GM04503 (cell line): ENCODE measurements at places on chromosomes 5 and 9.

GRCh38 chr5:118577621-118578020 lies 410.7 kb downstream of the DTWD2 start:
- DNase-seq, result no peak

DNA sequence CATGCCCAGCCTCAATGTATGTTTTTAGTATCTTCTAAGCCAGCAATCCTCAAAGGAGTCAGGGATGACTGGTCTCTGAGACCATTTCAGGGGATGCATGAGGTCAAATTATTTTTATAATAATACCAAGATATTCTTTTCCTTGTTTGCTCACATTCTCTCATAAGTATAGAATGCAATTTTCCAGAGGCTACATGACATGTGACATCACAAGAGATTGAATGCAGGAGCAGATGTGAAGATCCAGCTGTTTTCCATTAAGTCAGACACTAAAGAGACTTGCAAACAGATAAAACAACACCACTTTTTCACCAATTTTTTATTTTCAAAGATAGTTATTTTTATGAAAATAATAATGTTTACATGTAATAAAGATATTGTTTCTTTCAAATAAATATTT lies 22.0 kb upstream of the FREM1 start:
- no peak for DNase-seq

DNA sequence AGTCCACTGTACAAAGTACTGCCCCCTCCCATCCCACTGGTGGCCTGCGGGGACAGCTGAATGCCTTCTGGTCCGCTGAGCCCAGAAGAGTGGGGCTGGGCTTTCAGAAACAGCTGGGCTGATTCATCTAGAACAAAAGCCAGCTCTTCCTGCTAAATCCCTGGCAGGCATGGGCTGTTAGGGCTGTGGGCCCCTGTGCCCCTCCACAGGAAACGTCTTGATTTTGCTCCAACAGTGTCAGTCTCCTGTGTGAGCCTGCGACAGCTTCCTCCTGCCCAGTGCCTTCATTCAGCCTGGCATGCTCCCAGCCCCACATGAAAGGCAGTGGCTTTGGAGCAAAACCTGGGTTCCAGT lies 6.9 kb upstream of the GSN start:
- no peak for DNase-seq

DNA sequence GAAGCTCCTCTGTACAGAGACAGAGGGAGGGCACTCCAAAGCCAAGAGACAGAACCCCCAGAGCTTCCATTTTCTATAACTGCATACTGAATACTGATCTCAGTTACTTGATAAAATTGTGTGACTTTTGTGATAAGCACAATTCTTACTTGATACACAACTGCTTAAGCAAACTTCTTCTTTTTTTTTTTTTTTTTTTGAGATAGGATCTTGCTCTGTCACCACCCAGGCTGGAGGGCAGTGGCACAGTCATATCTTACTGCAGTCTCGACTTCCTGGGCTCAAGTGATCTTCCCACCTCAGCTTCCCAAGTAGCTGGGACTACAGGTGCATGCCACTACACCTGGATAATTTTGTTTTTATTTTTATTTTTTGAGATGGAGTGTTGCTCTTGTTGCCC lies 252.1 kb upstream of the ZNF608 start:
- no peak for DNase-seq

DNA sequence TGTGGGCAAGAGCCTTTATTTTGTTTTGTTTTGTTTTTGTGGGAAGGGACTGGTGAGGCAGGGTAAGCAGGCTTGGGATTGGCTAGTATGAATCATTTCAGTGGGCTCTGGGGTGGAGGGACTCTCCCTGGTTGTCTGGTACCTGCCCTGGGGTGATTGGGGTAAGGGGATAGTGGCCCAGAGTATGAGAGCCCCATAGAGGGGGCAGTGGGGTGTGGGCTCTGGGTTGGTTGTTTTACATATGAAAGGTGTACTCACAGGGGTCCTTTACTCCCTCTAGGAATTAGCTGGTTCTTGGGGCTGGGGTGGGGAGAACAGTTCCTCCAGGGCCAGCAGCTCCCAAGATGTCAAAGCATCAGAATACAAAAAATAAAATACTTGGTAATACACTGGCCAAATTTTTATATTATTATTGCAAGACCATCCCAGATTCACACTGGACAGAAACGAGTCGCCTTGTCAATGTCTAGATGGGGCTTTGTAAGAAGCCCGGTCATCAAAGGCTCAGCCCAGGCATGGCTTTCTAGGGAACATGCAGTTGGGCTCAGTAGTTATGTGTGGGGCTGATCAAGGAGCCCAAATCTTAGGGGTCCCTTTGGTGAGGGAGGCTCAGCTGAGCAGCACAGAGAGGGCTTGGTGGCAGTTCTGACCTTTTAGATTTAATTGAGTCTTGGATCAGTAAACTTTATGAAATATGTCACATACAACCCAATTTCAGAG lies 190.5 kb downstream of the NXNL2 start:
- no peak for DNase-seq

GRCh38 chr5:123265551-123265950 lies 157.7 kb downstream of the CEP120 start:
- no peak for DNase-seq

- no peak for DNase-seq
Observed at GRCh38 chr9:122239722-122240121, 11.0 kb upstream of the LHX6 start.

GRCh38 chr5:135241536-135241935 lies 157.5 kb downstream of the MACROH2A1 start:
- no peak for DNase-seq

- no peak for DNase-seq
Observed at GRCh38 chr9:90131568-90131967, 511.1 kb downstream of the DIRAS2 start.

- no peak for DNase-seq
Observed at GRCh38 chr5:81068635-81069034, 108.5 kb downstream of the RASGRF2 start.

- DNase-seq, result no peak
Observed at GRCh38 chr5:60185231-60186099, 291.9 kb upstream of the PDE4D start.

DNA sequence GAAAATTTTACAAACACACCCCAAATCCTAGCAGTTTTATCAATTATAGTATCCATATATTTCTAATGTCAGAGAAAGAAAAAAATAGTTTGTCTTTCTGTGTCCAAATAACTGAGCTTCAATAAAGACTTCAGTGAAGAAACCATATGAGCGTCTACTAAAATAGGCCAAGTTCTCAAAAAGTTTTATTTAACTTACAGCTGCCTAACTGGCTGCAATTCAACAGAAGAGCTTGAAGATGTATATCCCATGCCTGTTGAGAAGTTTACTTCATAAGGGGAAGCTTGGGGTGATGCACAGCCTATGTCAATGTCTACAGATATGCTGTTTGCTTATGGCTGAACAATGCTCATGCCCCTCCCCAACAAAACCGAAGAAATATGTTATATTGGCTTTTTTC lies 43.7 kb upstream of the ELOVL7 start:
- no peak for DNase-seq

DNA sequence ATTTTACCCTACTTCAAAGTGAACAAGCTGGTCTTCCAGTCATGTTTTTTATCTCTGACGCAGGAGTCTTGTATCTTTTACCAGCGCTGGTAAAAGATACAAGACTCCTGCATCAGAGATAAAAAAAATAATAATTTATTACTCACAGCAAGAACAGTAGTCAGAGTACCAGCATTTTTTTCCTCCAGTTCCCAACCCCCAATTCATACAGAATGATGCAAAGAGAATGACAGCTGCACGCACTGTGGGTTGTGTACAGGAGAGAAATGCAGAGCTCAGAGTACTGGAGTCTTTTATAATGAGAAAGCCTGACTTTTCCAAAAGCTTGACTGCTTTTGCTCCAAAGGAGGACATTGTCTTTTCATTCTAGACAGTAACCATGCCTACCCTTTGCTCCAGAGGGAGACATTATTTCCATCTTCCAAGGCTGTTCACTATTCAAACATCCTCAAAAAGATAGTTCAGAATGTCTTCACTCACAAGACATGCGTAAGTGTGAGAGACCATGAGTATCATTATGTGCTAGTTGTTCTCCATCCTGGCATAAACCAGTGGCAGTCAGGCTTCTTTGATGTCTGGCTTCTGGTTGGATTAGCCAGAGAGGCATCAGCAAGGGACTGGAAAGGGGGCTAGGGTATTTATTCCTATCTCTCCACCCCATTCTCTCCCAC lies 14.3 kb upstream of the RANBP6 start:
- DNase-seq, result no peak

DNA sequence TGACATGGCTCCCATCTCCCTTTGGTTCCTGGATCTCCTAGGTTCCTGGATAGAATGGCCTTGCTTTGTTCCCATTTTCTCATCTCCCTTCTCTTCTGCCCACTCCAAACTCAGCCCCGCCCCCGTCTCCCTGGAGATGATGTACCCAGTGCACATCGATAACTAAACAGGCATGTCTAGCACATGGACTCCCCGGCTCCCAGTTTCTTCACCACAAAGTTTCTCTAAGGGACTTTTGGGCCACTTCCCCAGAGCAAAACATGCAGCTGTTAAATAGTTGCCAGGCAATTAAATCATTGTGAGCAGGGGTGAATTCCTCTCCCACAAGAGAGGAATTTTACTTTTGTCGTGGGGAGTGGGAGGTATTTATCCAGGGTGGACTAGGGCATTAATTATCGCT lies 259.0 kb downstream of the GADD45G start:
- no peak for DNase-seq
